ENCODE measurements at places on chromosomes 6 and 20.
A peak's percentile ranks its signal among the peaks of the same experiment; 100 is the strongest.

DNA sequence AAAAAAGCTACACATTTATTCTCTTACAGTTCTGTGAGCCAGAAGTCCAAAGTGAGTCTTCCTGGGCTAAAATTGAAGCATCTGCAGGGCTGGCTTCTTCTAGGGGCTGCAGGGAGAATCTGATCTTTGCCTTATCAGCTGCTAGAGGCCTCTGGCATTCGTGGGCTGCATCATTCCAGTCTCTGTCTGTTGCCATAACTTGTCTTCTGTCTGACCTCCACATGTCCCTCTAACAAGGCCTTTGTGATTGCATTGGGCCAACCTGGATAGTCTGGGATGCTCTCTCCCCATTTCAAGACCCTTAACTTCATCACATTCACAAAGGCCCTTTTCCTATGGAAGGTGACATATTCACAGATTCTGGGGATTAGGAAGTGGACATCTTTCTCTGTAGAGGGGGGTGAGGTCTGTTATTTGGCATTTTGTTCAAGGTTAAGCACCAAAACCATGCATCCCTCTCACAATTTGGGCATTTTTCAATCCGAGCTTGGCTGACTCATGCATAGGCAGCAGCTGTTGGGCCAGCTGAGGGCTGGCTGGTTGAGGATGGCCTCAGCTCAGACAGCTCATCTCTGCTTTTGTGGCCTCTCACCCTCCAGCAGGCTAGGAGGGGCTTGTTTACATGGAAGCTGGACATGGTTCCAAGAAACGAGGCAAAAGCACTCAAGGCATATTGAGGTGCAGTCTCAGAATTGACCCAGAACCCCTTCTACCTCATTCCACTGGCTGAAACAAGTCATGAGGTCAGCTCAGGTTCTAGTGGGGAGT lies 116.1 kb upstream of the NXT1 start:
- no peak for DNase-seq

DNA sequence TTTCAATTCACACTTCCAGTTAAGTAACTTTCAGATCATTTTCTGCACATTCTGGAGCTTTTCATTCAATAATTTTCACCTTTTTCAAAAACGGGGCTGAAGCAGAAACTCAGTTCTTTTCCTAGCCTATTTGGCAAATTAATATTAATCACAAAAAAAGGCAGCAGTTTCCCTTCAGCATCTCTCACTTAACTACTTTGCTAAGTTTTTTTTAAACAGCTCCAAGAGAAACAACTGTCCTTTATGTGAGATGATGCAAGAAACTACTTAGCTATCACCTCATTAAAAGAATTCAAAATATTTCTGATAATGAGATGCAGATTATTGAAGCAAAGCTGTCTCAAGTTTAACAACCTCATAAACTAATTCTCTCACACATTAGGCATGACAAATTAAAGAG lies 11.8 kb downstream of the CASS4 start:
- no peak for DNase-seq

DNA sequence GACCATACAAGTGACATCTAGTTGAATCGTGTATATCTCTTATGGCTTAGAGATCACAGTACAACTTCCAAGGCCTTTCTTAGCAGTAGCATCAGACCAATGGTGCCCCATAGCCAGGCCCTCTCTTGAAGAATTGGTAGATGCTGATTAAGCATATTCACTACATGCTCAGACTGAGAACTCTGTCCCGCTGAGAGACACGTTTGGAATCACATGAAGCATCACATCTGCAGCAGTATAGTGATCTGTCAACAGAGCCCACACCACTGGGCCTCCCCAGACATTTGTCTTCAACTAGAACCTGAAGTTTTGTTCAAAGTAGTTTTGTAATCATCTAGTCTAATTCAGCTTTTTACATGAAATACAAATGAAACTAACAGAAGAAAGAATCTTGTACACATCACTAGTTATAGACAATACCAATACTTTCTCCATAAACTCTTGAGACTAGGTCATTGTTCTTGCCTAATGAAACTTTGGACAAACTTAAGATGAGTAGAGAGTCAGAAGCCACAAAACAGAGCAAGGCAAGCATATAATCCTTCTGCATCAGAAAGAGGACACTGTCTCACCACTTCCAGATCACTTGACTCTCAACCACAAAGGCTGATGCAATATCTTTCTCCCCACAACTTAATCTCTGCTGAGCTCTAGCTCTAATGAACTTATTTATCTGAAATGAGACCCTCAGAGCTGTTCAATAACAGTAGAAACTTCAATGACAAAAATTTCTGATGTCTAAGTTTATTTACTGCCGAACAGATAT lies 182.7 kb downstream of the TBX18 start:
- DNase-seq: no peak

- no peak for DNase-seq
These were observed 59.4 kb upstream of the NKX2-2 start for GRCh38 chr20:21573259-21573658.

DNA sequence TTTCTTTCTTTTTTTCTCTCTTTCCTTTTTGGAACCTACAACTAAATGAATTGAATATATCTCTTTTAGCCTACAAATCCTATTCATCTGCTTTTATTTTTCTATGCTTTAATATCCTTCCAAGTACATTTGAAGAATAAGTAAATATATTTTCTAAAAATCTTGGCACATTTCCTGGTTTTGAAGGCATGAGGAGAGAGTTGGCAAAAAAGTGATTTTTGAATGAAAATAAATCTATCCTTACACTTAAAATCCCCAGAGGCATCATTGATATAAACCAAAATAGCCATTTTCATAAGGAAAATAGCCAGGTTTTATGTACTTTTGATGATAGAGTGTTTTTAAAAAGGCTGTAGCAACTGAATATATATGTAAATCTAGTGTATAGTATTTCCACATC lies 69.0 kb downstream of the SAMD5 start:
- DNase-seq: no peak

DNA sequence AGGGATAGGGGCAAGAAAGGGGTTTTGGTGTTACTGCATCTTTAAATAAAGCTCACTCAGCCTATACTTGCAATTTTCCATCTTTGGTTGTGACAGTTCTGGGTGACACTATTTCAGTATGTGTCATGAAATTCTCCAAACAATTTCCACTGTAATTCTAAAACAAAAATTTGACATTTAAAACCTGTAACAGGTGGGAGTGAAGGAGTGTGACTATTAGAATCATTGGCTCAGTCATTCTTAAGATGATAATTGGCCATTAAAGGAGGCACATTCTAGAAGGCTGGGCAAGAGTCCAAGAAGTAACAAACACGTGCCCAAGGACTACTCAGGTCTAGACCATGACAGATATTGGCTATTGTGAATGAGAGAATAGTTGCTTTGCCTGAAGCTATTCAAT lies 153.3 kb upstream of the ARG1 start:
- DNase-seq: no peak

DNA sequence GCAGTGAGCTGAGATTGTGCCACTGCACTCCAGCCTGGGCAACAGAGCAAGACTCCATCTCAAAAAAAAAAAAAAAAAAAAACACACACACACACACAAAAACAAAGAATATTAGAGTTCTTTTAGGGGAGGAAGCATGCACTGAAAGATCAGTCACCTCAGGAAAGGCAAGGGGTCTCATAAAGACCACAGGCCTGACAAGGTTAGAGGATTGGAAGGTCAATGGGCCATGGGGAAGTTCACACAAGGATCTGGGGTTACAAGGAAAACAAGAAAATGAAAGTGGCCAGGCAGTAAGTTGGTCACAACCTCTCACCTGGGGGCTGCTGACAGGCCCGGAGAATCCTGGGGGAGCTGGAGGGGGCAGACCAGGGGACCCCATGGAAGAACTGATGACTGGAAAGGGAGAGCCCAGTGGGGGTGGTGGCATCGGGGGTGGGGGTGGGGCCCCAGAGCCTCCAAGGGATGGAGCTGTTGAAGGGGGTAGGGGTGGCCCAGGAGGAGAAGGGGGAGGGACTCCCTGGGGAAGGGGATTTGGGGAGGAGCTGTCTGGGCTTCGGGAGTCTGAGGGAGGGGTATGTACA lies 1.5 kb downstream of the RXRB start:
- DNase-seq: no peak

- DNase-seq: no peak
These were observed 4.4 kb downstream of the FOXA2 start for GRCh38 chr20:22579711-22580697.

- DNase-seq: no peak
These were observed 99.0 kb downstream of the TMEM242 start for GRCh38 chr6:157224178-157224950.

GRCh38 chr20:31547720-31548298 lies 33.6 kb downstream of the HM13 start:
- no peak for DNase-seq

- peak; percentile 16 for DNase-seq
These were observed 12.5 kb upstream of the ZDHHC14 start for GRCh38 chr6:157368359-157369049.

- DNase-seq: no peak
These were observed 46.1 kb upstream of the TMEM217 start for GRCh38 chr6:37303891-37304503.

GRCh38 chr6:168537540-168537884 lies 96.5 kb downstream of the SMOC2 start:
- no peak for DNase-seq

DNA sequence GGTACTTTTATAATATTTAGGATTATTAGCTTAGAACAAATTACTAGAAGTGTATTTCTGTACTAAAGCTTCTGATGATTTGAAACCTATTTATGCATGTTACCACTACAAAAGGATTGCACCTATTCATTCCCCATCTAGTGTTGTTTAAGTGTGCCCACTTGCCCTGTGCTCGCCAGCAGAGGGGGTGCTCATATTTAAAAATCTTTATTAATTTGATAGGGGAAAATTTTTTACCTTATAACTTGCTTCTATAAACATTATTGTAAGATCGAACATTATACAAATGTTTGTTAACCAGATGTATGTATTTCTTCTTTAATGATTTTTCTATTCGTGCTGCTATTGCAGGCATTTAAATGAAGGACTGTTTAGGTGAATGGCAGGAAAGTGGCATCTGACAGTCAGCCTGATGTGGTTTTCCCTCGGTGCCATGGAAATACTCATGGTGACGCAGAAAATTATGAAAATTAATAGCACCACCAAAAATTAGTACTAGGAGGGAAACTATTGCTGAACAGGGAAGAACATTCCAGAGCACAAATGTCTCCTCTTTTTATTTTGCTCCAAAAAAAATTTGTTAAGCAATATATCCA lies 44.1 kb upstream of the FNDC1 start:
- no peak for DNase-seq

GRCh38 chr6:2133716-2134310 lies 111.6 kb downstream of the GMDS start:
- DNase-seq: no peak

- no peak for DNase-seq
These were observed 105.2 kb downstream of the GMPR start for GRCh38 chr6:16343593-16343992.

GRCh38 chr6:30121446-30122366 lies 8.8 kb upstream of the TRIM31 start:
- DNase-seq: no peak

- DNase-seq: no peak
These were observed 12.3 kb upstream of the CBFA2T2 start for GRCh38 chr20:33477386-33478234.

- no peak for DNase-seq
These were observed 251.0 kb upstream of the TCF21 start for GRCh38 chr6:133637874-133638273.

- DNase-seq: no peak
These were observed 119.0 kb downstream of the ZDHHC14 start for GRCh38 chr6:157500022-157500421.

- peak; percentile 78 for DNase-seq
These were observed at the start of gene IRF4 for GRCh38 chr6:391559-392440. IRF4 (plus strand) TSS chr6:391752; CDS start chr6:393153, 1,401 bp downstream.

DNA sequence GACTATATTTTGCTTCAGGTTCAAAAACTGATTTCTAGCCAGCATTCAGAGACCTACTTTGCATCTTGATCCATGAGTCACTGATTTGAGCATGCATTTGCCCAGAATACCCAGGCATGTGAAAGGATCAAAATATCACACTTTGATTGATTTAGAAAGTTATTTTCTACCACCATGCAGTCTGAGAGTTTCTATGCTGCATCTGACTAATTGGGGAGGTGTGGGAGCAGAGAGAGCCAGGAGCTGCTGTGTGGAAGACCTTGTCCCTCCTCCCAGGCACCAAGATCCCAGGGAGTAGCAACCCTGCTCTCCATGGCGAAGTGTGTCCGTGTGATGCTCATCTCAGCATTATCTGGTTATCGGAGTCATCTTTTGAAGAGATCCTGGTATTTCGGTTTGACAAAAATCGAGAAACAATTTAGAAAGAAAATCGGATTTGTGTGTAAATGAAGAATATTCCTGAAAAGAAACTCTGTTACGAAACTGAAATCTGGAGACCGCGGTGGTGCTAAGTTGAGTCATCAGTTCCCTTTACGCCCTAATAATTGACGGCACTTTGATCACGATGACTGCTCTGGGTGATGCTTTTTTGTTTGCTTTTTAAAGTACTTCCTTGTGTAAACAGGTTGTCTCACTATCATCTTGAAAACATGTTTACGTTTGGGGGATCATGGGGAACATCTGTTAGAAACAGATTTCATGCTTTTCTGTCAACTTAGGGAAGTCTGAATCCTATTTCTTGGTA lies 193.4 kb downstream of the BACH2 start:
- DNase-seq: peak; percentile 42

DNA sequence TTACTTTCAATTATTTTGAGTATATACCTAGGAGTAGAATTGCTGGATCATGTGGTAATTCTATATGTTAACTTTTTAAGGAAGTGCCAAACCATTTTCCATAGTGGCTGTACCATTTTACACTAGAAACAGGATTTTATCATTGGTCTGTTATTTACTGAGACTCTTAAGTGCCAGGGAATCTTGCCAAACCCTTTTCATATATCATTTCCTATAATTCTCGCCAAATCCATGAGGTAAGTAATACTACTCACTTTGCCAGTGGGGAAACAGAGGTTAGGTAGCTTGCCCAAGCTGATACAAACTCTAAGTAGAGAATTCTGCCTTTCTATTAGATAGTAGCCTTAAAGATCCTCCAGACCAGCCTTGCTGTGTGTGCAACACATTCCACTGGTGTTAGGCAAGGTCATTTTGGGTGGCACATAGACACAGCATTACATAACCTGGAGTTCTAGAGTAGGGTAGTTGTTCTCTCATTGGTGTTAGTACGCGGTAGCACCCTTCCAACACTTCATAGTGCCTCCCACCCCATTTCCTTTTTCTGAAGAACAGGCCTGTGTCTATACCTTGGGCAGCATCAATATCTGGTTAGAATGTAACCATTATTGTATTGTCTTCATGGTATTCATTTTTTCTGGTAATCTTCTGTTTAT lies 65.5 kb downstream of the ARID1B start:
- no peak for DNase-seq

GRCh38 chr20:38610521-38610920 lies 8.9 kb downstream of the ARHGAP40 start:
- DNase-seq: no peak

GRCh38 chr20:15862178-15862577 lies 711.1 kb downstream of the KIF16B start:
- no peak for DNase-seq

GRCh38 chr6:144262470-144263369 lies 22.4 kb upstream of the UTRN start:
- DNase-seq: peak; percentile 28

- no peak for DNase-seq
These were observed 20.6 kb upstream of the CST3 start for GRCh38 chr20:23658336-23658735.
